Astrocyte of the cerebellum (primary cell): ENCODE measurements at places on chromosomes 4 and X.
A peak's percentile ranks its signal among the peaks of the same experiment; 100 is the strongest.

GRCh38 chr4:56806666-56807065 lies 14.8 kb downstream of the SPINK2 start:
- DNase-seq = no peak

DNA sequence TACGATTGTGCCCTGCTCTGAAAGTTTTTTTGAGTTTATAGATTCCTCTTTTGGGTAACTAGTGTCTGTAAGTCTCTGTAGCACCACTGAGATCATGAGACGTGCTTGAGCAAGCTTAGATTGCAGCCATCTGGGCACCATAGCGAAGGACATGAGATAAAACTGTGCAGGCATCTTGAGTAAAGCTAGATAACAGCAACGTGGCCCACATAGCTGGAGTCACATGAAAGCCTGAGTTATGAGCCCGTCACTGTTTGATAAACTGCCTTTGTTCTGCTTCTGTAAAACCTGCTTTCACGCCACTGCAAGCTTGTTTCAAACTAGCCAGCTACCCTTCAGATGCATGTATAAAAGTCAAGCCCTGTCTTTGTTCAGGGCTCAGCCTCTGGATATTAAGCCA lies 359.1 kb upstream of the CXorf51A start:
- no peak for DNase-seq

- DNase-seq = no peak
Measured at GRCh38 chrX:87403551-87403950, 114.1 kb upstream of the KLHL4 start.

- no peak for DNase-seq
Measured at GRCh38 chr4:87069037-87069742, 134.4 kb downstream of the AFF1 start.

- no peak for DNase-seq
Measured at GRCh38 chrX:109871121-109871888, 131.6 kb upstream of the TMEM164 start.

DNA sequence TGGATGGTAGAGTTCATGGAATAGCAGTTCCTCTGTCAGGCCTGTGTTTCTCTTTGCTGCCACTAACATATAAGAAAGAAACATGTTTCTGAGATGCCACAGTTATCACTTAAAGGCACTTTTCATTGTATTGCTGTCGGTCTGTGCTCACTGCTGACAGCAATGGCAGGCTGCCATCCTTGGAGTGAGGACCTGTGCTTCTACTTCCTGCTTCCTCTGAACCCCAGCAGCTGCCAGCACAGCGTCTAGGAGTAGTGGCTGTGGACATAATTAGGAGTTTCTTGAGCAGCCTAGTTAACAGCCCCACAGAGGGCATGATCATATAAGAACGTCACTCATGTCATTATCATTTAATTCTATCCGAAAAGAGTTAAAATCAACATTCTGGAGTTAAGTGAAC lies 30.5 kb downstream of the F11 start:
- DNase-seq = no peak

GRCh38 chr4:88731381-88731780 lies 33.8 kb upstream of the NAP1L5 start:
- no peak for DNase-seq

GRCh38 chr4:104989371-104989770 lies 157.3 kb upstream of the TET2 start:
- DNase-seq = peak; percentile 28

- peak; percentile 6 for DNase-seq
Measured at GRCh38 chrX:19440713-19441112, 74.6 kb downstream of the MAP3K15 start.

- no peak for DNase-seq
Measured at GRCh38 chr4:2103127-2103842, 44.2 kb downstream of the NAT8L start.

DNA sequence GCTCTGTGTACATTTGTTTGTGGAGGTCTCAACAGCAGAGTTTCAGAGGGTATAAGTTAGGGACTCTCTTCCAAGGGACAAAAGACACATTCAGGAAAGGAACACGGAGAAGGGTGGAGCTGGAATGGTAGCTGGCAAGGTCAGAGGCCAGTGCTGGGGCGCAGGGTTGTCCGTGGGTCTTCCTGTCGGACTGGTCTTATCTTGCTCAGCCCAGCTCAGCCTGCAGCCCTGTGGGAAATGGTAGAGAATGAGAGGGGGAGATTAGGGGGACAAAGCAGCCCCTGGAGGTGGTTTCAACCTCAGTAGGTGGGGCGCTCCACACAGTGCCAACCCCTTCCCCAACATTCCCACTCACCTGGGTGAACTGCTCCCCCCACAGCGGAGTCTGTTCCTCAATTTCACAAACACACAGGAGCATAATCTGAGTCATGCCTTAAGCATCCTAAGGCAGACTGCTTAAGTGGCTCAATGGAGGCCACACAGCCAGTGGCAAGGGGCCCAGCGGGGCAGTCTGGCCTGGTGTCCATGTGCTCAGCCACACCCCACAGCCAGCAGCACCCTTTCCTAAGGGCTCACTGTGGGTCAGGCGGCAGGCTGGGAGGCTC lies 6.9 kb upstream of the HDAC6 start:
- no peak for DNase-seq

- DNase-seq = no peak
Measured at GRCh38 chr4:182385897-182386296, 142.7 kb downstream of the TENM3 start.

GRCh38 chr4:143240939-143241679 lies 56.4 kb downstream of the USP38 start:
- DNase-seq = no peak

DNA sequence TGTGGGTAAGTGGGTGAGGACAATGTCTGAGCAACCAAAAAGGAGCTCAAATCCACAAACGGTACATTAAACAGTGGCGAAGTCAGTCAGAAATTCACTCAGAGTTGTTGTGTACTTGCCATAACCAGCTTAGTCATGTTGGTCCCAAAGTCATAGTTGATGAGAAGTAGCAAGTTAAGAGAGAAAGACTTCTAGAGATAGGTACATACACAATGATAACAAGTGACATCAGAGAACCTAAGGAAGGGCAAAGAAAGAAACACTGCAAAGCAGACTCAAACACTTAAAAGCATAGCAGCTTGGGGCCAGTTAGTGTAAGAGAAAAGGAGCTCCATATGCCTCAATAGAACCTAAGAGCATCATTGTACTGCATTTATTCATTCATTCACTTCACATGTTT lies 30.2 kb downstream of the DYNLT3 start:
- DNase-seq = no peak

DNA sequence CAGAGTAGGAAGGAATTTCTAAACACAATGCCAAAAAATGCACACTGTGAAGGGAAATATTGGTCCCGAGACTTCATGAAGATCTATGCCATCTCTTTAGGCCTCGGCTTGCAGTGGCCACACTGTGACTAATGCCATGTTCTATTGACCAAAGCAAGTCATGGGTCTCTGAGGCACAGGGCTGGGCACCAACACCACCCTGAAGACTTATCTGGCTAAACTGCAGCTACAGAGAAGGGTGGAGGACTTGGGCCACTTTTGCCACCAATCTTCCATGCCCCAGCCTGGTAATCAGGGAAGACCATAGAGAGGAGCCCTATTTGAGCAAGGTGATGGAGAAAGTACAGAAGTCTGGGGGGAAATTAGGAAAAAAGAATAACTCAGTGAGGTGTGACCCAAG lies 42.1 kb downstream of the HMX1 start:
- no peak for DNase-seq

- DNase-seq = peak; percentile 19
Measured at GRCh38 chrX:17192106-17192505, 182.9 kb upstream of the NHS start.

DNA sequence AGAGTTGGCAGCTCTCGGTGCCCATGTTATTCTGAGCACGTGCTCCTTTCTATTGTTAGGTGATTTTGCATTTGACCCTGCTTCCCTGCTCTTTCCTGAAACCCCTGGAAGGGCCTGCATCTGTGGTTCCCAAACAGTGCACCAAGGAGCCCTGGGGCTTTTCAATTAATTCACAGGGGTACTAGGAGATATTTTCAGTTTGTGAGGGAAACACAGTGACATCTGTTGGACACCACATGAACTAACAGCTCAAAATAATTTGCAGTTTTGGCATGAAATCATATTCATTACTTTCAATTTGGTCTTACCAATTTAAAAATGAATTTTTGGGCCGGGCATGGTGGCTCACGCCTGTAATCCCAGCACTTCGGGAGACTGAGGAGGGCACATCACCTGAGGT lies 156.6 kb downstream of the GATB start:
- peak; percentile 27 for DNase-seq

GRCh38 chr4:170990989-170991589 lies 822.1 kb upstream of the GALNTL6 start:
- DNase-seq = peak; percentile 4

DNA sequence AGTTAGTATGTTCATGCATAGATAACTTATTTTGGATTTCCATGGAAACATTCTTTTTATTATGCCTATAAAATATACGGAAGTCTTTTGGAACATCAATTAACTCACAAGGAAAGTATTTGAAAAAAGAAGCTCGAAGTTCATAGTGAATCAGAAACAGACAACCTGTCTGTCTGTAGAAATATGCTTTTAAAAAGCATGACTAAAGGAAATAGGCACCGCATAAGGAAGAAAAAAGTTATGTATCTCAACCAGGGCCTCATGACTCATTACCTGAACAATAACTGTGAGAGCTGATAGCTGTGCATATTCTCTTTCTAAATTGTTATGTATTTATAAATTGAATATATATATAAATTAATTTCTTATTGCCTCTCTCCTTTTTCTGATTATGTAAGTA lies 324.1 kb downstream of the TLL1 start:
- DNase-seq = no peak

DNA sequence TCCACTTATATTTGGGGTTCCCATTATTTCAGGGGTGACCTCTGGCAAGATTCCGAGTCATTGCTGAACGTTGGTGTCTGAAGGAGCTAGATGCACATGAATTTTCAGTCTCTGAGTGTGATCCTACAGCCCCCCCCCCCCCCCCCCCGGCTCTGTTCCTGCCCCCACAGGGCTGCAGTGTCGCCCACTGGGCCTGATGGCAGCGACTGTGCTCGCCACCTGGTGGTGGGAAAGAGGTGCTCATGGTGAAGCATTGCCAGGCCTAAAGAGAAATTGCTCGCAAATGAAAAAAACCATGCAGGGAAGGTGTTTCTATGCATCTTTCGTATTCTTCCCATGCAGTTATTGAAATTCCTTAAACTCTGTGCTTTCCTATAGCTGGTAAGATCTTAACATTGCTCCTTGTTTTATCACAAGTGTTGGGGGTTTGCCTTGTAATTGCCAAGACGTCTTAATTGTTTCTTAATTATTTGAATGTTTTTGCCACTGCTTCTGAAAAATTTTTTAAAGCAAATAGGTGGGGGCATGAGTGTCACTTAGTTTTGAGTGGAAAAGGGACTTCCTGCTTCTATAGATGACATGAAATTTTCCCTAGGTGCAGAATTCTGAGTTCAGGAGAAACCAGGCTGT lies 63.2 kb downstream of the CLDN22 start:
- DNase-seq = no peak

DNA sequence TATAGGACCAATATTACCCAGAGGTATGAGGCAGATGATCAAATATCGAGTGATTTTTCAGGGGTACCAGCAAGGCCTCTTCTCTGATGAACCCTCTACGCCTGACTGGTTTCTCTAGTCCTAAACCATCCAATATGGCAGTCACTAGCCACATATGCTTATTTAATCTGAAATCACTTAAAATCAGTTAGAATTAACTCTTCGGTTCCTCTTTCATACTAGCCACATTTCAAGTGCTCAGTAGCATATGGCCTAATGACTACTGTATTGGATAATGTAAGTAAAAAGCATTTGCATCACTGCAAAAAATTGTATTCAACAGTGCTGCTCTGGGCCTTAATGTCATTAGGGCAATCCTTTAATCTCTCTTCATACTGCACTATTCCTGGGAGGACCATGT lies 4.4 kb upstream of the APBB2 start:
- no peak for DNase-seq

DNA sequence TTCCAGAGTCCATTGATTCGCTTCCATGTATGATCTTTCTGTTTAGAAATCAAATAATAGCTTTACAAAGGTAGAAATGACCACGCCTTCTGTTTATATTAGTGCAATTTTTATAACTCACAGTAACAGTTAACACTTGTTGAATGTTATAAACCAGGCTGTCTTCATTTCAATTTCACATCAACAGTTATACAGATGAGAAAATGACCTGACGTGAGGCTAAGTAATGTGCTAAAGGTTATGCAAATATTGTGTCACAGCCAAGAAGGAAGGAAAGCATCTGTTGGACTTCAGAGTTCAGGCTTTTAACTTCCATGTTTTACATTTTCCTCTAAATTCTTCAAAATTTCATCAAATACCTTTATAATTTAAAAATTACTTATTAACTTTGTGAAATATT lies 13.9 kb downstream of the CASP3 start:
- no peak for DNase-seq

- DNase-seq = no peak
Measured at GRCh38 chr4:95749204-95749603, 90.7 kb upstream of the PDHA2 start.

DNA sequence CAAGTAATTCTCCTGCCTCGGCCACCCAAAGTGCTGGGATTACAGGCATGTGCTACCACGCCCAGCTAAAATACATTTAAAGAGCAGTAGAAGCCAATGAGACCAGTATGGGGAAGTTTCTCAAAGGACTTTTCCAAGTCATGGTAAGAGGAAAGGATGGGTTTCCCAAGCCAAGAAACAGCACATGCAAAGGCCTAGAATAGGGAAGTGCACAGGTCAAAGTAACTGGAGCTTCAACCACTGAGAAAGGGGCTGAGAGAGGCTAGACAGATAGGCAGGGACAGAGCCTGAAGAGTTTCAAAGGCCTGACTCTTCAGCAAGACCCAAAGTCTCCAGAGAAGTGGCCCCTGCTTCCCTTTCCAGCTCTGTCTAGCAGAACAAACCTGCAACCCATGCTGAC lies 162.1 kb downstream of the CORIN start:
- DNase-seq = no peak
